ENCODE measurements at places on chromosomes 12 and 14.

DNA sequence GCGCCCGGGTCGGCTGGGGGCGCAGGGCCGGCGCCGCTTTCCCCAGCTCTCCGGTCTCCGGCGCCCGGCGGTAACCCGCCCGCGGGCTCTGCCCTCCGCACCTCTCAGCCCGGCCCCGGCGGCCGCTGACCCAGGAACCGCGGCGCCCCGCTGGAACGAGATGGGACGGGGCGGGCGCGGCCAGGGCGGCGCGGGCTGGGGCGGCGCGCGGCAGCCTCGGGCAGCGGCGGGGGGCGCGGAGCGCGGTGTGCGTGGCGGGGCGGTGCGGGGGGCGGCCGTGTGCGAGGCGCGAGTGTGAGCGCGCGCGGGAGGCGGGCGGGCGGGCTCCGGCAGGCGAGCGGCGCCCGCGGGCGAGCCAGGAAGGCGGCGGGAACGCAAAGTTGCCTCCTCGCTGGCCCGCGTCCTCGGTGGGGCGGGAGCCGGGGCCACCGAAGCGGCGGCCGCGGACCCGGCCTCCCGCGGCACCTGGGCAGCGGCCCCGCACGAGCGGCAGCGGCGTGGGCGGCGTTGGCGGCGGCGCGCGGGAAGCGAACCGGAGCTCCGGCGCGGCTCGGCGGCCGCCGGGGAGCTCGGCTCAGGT is 671 bp upstream of the DIO3 start:
- DNase-seq, result no peak

DNA sequence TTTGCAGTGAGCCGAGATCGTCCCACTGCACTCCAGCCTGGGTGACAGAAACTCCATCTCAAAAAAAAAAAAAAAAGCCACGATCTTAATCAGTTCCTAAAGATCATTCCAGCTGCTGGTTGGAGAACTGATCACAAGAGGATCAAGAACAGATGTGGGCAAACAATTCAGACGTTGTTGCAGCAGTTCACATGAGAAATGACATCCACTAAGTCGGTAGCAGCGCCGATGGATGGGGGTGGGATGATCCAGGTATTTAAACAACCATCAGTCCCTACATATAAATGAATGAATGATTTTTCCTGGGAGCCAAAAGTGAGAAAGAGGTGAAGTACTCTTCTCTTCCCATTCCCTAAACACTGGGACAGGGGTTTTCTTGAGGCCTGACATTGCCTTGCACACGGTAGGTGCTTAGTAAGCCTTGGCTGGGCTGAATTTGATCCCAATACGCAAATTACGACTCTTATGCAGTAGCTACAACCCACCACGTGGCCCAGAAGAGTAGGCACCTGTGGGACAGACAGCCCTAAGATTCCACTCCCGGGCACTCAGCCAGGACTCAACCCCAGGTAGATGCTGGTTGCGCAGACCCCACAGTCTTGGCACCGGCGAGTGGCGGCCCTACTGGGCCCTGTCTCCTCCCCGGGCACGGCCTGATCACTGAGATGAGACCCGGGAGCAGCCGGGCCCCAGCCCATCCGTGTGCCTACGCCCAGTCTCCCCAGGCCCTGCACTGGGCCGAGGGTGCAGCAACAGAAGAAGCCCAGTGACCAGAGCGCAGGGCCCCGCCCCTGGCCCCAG is 565 bp downstream of the SPRYD3 start:
- peak; percentile 71 for DNase-seq

DNA sequence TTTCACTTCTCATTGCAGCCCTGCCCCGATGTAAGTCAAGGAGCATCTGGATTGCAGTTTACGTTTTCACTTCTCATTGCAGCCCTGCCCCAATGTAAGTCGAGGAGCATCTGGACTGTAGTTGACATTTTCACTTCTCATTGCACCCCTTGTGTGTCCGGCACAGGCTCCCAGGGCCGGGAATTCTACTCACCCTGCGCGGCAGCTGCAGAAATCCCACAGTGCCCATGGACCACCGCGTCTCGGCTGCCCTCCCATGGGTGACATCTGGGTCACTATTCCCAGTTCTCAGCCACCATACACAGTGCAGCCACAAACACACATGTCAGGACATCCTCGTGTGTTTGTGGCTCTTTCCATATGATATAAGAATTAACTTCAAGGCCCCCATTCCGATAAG is 378.5 kb downstream of the ADGRD1 start:
- no peak for DNase-seq

GRCh38 chr12:27814411-27814810 is 34.4 kb upstream of the MANSC4 start:
- no peak for DNase-seq
